Adrenal gland (tissue), 19 donors: ENCODE measurements at places on chromosomes 4 and X. TPM values are rescaled to one million over a fixed set of nuclear protein-coding genes. Genes with fewer than 3 reads are reported as not detected.

TCEAL3 gene
- total RNA-seq, result 24.2 TPM

ADGRG4 gene
- under 0.01 TPM for total RNA-seq

AIFM1 gene
- total RNA-seq, result 79.2 TPM

DNA sequence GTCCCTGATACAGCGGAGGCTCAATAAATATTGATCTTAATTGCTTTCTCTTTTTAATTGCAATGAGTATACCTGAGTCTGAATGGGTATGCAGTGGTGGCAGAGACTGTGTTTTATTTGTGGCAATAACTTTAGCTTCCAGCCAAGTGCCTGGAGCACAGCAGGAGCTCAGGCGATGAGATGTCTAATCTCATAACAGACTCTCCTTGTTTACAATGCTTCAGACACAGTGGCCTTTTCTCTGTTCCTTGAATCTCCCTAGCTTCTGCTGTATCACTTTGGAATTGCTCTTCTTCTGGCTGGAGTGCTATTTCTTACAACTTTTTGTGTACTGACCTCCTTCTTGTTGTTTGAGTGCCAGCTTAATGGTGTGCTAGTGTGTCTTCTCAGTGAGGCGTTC lies 91.5 kb upstream of the UNC5C start:
- no peak overlapping the region for H3K4me3 ChIP-seq
- no peaks in the 10 kb centered on the region for H3K4me1 ChIP-seq
- H3K27me3 ChIP-seq, result no peaks in the 10 kb centered on the region

GRCh38 chr4:150591406-150591805 lies 9.5 kb downstream of the MAB21L2 start:
- H3K27ac ChIP-seq, result no peak overlapping the region
- H3K27me3 ChIP-seq, result no peaks in the 10 kb centered on the region
- H3K36me3 ChIP-seq, result no peaks in the 10 kb centered on the region
- H3K4me3 ChIP-seq, result no peak overlapping the region
- no peak for DNase-seq
- H3K4me1 ChIP-seq, result no peaks in the 10 kb centered on the region

DNA sequence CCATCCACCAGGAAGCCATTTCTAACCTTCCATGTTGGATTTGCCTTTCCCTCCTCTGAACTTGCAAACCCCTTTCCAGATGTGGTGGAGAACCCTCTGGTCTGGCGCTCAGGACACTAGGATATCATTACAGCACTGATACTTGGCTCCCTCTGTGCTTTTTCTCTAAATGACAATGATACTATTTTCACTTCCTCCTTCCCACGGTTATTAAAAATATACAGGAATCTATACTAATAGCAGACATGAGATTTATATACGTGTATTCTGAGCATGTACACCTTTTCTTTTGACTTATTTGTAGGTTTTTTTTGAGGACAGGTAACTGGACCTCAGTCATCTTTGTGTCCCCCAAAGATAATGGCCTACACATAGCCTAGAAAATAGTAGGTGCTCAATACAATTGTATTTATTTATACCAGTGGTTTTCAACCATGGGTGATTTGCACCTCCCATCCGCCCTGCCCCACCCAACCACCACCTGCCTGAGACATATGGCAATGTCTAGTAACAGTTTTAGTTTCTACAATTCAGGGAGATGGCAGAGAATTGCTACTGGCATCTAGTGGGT lies 60.4 kb upstream of the PLAC8 start:
- no peak overlapping the region for H3K27ac ChIP-seq
- no peaks in the 10 kb centered on the region for H3K27me3 ChIP-seq
- H3K4me3 ChIP-seq, result no peak overlapping the region
- no peak for DNase-seq
- no peaks in the 10 kb centered on the region for H3K36me3 ChIP-seq

GRCh38 chrX:130726661-130727060 lies 176.3 kb downstream of the ENOX2 start:
- H3K27me3 ChIP-seq, result no peaks in the 10 kb centered on the region
- H3K4me3 ChIP-seq, result no peak overlapping the region
- DNase-seq, result peak; percentile 10
- H3K27ac ChIP-seq, result peak overlapping the region; percentile 25

DNA sequence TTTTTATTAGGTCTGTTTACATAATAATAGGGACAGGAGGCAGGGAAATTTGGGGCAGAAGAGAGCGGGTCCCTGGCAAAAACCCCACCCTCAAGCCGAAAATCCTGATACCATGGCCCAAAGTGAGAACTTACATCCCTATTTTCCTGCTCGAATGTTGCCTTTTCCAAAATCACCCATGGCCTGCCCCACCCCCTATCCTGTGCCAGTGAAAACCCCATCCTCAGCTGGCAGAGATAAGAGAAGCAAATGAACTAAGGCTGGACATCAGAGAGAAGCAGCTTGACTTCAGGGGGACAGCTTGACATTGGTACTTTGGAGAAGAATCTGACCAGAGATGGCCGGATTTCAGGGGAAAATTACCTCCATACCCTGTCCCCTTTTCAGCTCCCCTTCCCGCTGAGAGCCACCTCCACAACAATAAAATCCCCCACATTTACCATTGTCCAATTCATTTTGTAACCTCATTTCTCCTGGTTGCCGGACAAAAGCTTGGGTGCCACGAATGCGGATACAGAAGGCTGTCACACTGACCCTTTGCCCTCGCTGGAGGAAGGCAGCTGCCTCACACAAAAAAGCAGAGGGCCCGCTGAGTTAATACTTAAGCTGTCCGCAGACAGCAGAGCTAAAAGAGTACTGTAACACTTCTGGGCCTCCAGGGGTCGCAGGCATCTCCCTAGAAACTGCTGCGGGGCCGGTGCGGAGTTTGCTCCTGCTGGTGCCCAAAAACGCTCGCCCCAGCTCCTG lies 196.2 kb downstream of the SNCA start:
- no peaks in the 10 kb centered on the region for H3K36me3 ChIP-seq
- H3K4me1 ChIP-seq, result no peaks in the 10 kb centered on the region
- DNase-seq, result no peak
- peaks cover 5% of the 10 kb centered on the region for H3K27me3 ChIP-seq
- no peak overlapping the region for H3K27ac ChIP-seq
- no peak overlapping the region for H3K4me3 ChIP-seq

- H3K36me3 ChIP-seq, result no peaks in the 10 kb centered on the region
- no peaks in the 10 kb centered on the region for H3K27me3 ChIP-seq
- H3K27ac ChIP-seq, result no peak overlapping the region
- no peak overlapping the region for H3K4me3 ChIP-seq
- no peaks in the 10 kb centered on the region for H3K4me1 ChIP-seq
Observed at GRCh38 chr4:137952116-137952515, 290.0 kb downstream of the SLC7A11 start.

DNA sequence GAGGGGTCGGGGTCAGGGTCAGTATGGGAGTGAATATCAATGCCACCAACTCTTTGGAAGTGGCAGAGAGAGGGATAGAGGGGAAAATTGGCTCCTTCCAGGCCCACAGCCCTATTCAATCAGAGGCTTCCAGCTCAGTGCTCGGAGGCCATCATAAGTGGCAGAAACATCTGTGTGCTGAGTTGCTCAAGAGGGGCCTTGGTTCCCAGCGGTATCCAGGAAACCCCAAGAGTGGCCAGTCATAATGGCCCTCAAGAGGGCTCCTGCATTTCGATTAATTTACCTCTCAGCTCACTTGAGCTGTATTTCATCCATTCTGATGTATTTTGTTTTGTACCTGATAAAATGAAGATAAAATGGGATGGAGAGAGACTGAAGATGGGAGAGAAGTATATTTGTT lies 154.3 kb upstream of the EOLA2 start:
- DNase-seq, result no peak
- H3K27me3 ChIP-seq, result peaks cover 7% of the 10 kb centered on the region
- no peak overlapping the region for H3K27ac ChIP-seq
- H3K36me3 ChIP-seq, result no peaks in the 10 kb centered on the region
- H3K4me3 ChIP-seq, result no peak overlapping the region

- H3K4me3 ChIP-seq, result no peak overlapping the region
- no peaks in the 10 kb centered on the region for H3K36me3 ChIP-seq
- no peak overlapping the region for H3K27ac ChIP-seq
- no peaks in the 10 kb centered on the region for H3K4me1 ChIP-seq
- H3K27me3 ChIP-seq, result peaks cover 13% of the 10 kb centered on the region
Observed at GRCh38 chrX:70042399-70043371, 7.1 kb downstream of the AWAT2 start.

GRCh38 chrX:124018023-124018422 lies 56.5 kb downstream of the STAG2 start:
- no peak overlapping the region for H3K4me3 ChIP-seq
- H3K36me3 ChIP-seq, result no peaks in the 10 kb centered on the region
- peaks cover 5% of the 10 kb centered on the region for H3K4me1 ChIP-seq

GRCh38 chr4:149164282-149164681 lies 651.4 kb downstream of the IQCM start:
- no peaks in the 10 kb centered on the region for H3K27me3 ChIP-seq
- no peak for DNase-seq
- no peaks in the 10 kb centered on the region for H3K36me3 ChIP-seq
- H3K4me1 ChIP-seq, result no peaks in the 10 kb centered on the region
